Transverse colon (tissue), 4 donors: ENCODE measurements at places on chromosomes 5 and 9. TPM values are rescaled to one million over a fixed set of nuclear protein-coding genes. Genes with fewer than 3 reads are reported as not detected.

PCSK1 gene
- not detected for total RNA-seq

DNA sequence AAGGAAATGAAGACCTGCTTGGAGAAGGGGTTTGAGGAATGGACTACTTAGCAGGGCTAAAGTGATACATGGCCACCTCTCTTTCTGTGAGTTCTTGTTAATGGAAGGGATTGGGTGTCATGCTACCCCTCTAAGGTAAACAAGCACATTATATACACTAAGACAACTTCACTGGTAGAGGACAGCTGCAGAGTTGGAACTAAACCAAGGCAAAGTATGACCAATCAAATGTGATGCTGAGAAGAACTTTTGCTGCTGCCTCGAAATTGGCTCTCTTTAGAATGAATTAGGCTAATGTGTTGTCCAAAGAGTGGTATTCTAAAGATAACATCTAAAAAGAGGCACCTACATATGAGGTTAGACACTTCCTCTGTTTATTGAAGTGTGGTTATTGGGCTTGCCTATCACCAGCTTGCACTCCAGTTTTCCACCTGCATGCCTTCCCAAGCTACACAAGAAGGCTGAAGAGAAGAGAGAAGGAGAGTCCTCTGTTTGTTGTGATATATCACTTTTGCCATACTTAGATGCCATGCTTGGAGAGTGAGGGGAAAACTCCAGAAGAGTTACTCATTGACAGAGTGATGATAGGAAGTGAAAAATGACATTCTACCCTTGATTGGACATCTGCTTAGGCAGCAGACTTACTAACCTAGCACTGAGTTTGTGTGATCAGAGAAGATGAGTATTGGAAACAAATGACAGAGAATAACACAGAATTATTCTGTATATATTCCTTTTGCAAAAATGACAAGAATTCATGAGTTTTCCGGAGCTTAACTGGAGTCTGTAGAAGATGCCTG, 536.1 kb downstream of the ZNF608 start:
- no peak for DNase-seq
- no peaks in the 10 kb centered on the region for H3K4me1 ChIP-seq
- H3K27me3 ChIP-seq = no peaks in the 10 kb centered on the region
- H3K27ac ChIP-seq = no peak overlapping the region
- no peaks in the 10 kb centered on the region for H3K36me3 ChIP-seq
- H3K4me3 ChIP-seq = no peak overlapping the region

DNA sequence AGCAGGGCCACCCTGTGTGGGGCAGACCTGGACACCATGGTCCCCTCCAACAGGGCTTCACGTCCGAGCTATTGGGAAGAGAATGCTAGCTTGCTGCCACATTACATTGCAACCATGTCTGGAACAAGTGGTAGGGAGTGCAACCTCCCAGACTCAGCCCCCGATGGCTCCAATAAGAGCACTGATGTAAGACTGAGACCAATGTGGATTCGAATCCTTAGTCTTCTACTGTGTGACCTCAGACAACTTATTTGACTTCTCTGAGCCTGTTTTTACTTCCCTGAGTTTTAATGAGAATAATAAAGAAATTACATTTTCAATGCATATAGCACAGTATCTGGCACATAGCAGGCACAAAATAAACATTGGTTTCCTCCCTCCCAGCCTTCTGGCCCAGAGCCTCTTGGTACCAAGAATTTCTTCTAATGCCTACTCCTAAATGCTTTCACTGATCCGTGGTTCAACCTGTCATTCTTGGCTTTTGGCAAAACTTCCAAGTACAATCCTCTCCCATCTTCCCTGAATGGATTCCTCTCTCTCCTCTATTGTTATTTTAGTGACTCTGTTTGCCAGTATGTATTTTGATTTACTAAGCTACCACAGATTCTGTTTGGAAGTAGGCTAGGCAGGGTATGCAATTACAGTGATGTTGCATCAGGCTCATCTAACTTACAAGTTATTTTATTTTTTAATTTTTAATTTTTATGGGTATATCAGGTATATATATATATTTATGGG, 34.6 kb upstream of the COL15A1 start:
- H3K36me3 ChIP-seq = no peaks in the 10 kb centered on the region
- no peaks in the 10 kb centered on the region for H3K27me3 ChIP-seq
- DNase-seq = no peak

- peak overlapping the region; percentile 75 for H3K27ac ChIP-seq
- no peak for DNase-seq
- H3K27me3 ChIP-seq = no peaks in the 10 kb centered on the region
- peaks cover 65% of the 10 kb centered on the region for H3K4me1 ChIP-seq
- no peaks in the 10 kb centered on the region for H3K36me3 ChIP-seq
Observed at GRCh38 chr5:68264024-68264956, 48.7 kb downstream of the PIK3R1 start.

DNA sequence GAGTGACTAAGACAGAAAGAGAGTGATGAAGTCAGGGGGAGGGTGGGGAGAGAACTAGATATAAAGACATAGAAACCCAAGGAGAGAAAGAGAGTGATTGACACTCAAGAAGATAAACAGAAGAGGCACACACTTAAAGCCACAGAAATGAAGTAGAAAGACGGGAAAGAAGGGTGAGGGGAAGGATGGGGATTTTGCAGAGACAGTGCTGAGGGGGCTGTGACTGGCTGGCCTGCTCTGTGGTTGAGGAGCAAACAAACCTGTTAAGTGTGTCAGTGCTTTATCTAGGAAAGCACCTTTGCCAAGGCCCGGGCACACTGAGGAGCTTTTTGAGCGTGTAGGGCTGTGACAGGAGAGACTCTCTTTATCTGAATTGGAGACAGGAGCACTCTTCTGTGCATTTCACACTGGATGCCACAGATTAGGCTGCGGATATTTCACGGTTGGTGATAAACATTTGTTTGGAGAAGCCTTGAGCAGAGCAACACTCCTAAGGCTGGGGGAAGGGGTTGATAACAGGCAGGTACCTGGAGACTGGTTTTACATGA, 109.1 kb downstream of the DOCK2 start:
- no peaks in the 10 kb centered on the region for H3K36me3 ChIP-seq
- no peaks in the 10 kb centered on the region for H3K27me3 ChIP-seq
- no peaks in the 10 kb centered on the region for H3K4me1 ChIP-seq
- H3K4me3 ChIP-seq = no peak overlapping the region
- H3K27ac ChIP-seq = no peak overlapping the region

ARID3C gene
- total RNA-seq = not detected

DNA sequence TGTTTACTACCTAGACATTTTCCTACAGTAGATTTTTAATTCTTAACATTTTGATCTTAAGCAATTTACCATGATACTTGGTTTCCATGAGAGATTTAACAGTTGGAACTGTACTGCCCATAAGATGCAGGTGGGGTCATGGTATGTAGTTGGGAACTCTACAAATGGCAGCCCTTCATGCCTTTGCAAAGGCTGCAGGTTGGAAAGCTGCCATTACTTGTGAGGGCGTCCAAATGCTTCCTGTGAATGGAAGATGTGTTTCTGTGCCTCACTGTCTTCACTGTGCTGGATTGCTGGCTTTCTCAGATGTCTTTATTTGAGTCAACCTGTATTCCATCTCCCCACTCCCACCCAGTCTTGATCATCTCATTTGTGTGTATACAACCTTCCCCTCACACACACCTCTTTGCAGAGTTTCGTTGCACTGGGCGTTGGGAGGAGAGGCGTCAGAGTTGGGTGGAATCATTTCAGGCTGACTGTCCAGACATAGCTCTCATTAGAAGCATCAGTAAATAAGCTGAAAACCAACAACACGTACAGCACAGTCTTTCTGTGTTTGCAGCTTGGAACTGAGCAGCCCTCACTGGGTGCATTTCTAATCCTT, 14.8 kb upstream of the ABL1 start:
- no peaks in the 10 kb centered on the region for H3K36me3 ChIP-seq
- peaks cover 20% of the 10 kb centered on the region for H3K4me1 ChIP-seq
- no peak overlapping the region for H3K4me3 ChIP-seq
- H3K27me3 ChIP-seq = no peaks in the 10 kb centered on the region
- no peak for DNase-seq

DNA sequence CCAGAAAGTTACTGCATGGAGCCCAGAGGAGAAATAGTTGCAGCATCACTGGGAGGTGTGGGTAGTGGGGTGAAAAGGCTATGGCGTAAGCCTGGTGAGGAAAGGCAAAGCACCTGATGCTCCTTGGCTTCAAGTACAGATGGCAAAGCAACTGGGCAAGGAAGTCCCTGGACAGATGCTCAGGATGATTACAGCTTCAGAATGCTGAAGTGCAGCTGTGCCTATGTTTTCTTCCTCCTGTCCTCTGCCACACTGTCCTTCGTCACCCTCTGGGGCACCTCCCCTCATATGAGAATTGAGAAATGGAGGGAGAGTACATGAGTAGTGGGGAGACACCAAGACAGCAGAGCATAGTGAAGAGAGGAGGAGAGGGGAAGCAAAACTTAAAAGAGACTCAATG, 328.0 kb downstream of the PDE4D start:
- no peaks in the 10 kb centered on the region for H3K27me3 ChIP-seq
- H3K4me1 ChIP-seq = no peaks in the 10 kb centered on the region
- no peak for DNase-seq
- no peak overlapping the region for H3K4me3 ChIP-seq
- H3K27ac ChIP-seq = no peak overlapping the region

- H3K4me3 ChIP-seq = peak overlapping the region; percentile 77
- peaks cover 29% of the 10 kb centered on the region for H3K4me1 ChIP-seq
- H3K36me3 ChIP-seq = no peaks in the 10 kb centered on the region
- no peak for DNase-seq
Observed at GRCh38 chr5:37370550-37370863, 399 bp downstream of the NUP155 start.

GRCh38 chr9:135864447-135865049, 42.8 kb downstream of the CAMSAP1 start:
- no peaks in the 10 kb centered on the region for H3K27me3 ChIP-seq
- no peak overlapping the region for H3K4me3 ChIP-seq
- no peaks in the 10 kb centered on the region for H3K4me1 ChIP-seq
- H3K36me3 ChIP-seq = no peaks in the 10 kb centered on the region
- peak; percentile 59 for DNase-seq

GRCh38 chr9:135016876-135017275, 70.6 kb upstream of the OLFM1 start:
- H3K27ac ChIP-seq = no peak overlapping the region
- no peaks in the 10 kb centered on the region for H3K36me3 ChIP-seq
- no peak overlapping the region for H3K4me3 ChIP-seq

DNA sequence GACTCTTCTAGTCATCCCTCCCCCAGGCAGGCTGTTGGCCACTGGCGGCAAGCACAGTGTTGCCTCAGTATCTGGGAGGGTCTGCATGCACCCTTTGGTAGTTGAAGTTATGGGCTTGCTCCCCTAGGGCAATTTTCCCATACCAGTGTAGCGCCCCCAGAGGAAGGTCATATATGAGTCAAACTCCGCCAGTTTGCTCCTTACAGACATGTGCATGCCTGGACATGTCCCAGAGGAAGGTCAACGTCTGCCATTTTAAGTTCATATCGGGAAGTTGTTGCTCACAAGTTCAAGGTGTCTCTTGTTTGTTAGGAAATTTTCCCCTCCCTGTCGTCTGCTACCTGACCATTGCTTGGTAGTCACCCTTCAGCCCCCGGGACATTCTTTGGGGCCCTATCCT, 51.3 kb upstream of the MROH2B start:
- no peak overlapping the region for H3K4me3 ChIP-seq
- H3K27ac ChIP-seq = no peak overlapping the region
- H3K4me1 ChIP-seq = no peaks in the 10 kb centered on the region
- H3K27me3 ChIP-seq = no peaks in the 10 kb centered on the region
- no peak for DNase-seq

IFNB1 gene
- total RNA-seq = not detected

DND1 gene
- 0.40 TPM for total RNA-seq

SLC36A2 gene
- total RNA-seq = not detected

GRCh38 chr5:151092762-151093161, 11.9 kb upstream of the TNIP1 start:
- DNase-seq = no peak
- H3K4me1 ChIP-seq = peaks cover 40% of the 10 kb centered on the region
- peak overlapping the region; percentile 89 for H3K27ac ChIP-seq
- H3K27me3 ChIP-seq = no peaks in the 10 kb centered on the region
- H3K4me3 ChIP-seq = no peak overlapping the region
- H3K36me3 ChIP-seq = no peaks in the 10 kb centered on the region

DNA sequence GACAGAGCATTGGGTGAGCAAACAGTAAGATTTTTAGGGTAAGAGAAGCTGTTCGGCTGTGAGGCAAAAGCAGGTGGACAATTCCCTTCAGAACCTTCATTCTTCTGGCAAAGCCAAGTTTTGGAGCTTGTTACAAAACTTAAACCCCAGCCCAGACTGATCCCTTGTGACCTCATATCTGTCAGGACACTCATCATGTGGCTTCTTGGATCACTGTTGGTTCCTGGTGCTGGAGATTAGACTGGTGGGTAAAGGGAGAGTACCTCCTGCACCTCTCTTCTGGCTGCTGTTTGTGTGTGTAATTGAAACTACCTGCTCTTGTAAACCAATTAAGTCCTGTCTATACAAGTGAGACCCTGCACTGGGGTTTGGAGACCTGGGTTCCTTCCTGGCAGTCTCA, 21.0 kb downstream of the LARP1 start:
- H3K27ac ChIP-seq = no peak overlapping the region
- no peaks in the 10 kb centered on the region for H3K36me3 ChIP-seq
- H3K27me3 ChIP-seq = no peaks in the 10 kb centered on the region
- peaks cover 35% of the 10 kb centered on the region for H3K4me1 ChIP-seq
- H3K4me3 ChIP-seq = no peak overlapping the region
- no peak for DNase-seq

ZFP37 gene
- total RNA-seq = not detected

GRCh38 chr5:142769251-142769792, 855 bp upstream of the ARHGAP26 start:
- H3K4me1 ChIP-seq = peaks cover 29% of the 10 kb centered on the region
- peak overlapping the region; percentile 83 for H3K4me3 ChIP-seq
- H3K27me3 ChIP-seq = no peaks in the 10 kb centered on the region
- peak overlapping the region; percentile 96 for H3K27ac ChIP-seq
- no peaks in the 10 kb centered on the region for H3K36me3 ChIP-seq

FAXDC2 gene
- 12.7 TPM for total RNA-seq

GRCh38 chr5:167767795-167768194, 523.6 kb upstream of the WWC1 start:
- no peaks in the 10 kb centered on the region for H3K36me3 ChIP-seq
- no peaks in the 10 kb centered on the region for H3K27me3 ChIP-seq
- no peak overlapping the region for H3K27ac ChIP-seq
- no peak for DNase-seq

CDC20B gene
- total RNA-seq = not detected

RMI1 gene
- total RNA-seq = 10.2 TPM

DNA sequence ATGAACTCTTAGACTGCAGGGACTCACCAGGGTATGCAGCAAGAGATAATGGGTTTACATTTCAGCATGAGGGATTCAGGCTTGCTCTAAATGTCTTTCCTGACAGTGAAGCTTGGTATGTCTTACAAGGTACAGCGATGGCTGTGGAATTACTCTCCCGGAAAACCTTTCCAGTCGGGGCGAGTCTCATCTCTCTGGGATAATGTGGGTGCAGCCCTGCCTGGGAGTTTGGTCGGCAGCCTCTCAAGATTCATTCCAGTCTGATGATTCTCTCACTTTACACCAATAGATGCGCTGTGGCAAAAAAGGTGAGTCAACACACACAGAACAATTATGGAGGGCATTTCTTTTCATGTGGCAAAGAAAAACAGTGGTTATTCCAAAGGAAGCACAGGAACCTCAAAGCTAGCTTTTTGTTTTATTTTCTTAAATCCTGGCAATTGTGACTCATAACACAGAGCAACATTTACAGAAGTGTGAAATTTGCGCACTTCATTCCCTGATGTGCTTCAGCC, 190.3 kb downstream of the DCP2 start:
- no peak for DNase-seq
- H3K4me1 ChIP-seq = no peaks in the 10 kb centered on the region
- H3K4me3 ChIP-seq = no peak overlapping the region
- H3K27ac ChIP-seq = no peak overlapping the region

SLC46A2 gene
- not detected for total RNA-seq
